ENCODE measurements at places on chromosomes 11 and 22.

- no peak for DNase-seq
Measured at GRCh38 chr22:33606504-33606903, 313.8 kb downstream of the LARGE1 start.

GRCh38 chr11:62724171-62724570 is 3.1 kb downstream of the HNRNPUL2 start:
- no peak for DNase-seq

- DNase-seq = no peak
Measured at GRCh38 chr22:41725510-41726110, 26.3 kb downstream of the MEI1 start.

GRCh38 chr11:27022659-27023251 is 17.9 kb upstream of the BBOX1 start:
- no peak for DNase-seq

DNA sequence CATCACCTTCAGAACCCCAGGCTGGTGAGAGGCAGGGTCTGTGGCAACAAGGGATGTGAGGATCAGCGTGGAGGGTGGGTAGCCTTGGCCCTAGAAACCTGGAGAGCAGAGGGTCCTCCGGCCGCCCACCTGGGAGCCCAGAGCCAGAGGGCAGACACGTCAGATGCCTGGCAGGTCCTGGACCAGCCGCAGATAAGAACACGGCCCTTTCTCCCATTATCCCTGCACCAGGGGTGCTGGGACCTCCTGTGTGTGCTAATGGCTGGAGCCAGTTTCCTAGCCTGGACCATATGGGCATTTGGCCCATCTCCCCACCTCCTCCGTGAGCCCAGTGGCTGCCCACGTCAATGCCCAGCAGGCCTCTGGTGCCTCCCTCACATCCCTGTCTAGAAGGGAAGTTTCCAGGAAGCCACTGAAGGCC is 88.4 kb downstream of the MORC2 start:
- DNase-seq = no peak

- no peak for DNase-seq
Measured at GRCh38 chr11:91776655-91777054, 448.0 kb upstream of the FAT3 start.

DNA sequence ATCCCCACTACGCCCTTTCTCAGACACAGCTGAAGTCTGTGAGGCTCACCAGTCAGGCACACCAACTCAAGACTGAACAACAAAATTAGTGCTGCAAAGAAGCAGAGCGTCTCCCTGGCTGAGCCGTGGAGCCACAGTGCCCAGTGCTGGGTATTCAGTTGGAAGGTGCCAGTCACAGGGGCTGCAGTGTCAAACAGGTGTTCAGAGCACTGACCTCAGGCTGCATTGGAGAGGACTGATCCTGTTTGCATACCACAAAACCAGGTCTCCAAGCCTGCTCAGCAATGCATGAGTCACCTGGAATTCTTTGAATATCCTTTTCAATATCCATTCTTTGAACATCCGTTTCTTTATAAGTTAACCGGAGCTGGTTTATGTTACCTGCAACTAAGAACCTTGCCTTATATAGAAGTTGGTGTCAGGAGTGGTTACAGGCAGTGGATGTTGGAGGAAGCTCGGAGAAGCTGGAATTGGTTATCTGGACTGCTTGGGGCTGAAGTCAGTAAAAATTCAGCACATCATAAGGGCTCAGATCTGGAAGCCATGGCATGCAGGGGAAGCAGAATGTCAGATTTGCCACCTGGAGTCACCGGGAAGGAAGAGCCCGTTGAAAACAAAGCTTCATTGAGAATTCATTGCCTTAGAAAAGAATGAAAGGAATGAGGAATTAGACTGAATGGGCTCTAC is 30.3 kb downstream of the PDGFB start:
- peak; percentile 57 for DNase-seq

DNA sequence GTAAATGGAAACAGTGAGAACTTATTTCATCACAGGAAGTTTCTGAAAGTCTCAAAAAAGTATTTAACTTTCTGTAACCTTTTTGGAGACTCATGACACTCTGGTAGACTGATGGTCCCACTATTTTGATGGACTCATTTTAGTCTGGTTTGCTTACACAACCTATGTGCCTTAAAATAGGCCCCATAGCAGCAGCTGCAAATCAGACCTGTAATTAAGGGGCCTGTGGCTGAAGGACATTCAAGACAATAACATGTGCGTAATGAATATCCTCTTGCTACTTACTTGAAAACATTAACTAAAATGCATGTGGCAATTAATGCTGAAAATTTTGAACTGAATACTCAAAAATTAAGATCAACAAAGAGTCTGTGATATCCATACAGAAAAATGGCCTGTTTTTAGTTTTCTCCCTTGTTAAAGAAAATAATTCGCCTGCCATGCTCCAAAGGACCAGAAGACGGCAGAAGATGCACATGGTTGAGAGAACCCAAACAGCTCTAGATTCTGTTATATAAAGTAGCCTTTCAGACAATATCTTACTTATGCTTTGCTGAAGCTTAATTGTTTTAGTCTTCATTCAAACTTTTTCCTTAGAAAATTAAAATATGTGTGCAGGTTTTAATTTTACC is 568.5 kb downstream of the KCNA4 start:
- DNase-seq = peak; percentile 13

DNA sequence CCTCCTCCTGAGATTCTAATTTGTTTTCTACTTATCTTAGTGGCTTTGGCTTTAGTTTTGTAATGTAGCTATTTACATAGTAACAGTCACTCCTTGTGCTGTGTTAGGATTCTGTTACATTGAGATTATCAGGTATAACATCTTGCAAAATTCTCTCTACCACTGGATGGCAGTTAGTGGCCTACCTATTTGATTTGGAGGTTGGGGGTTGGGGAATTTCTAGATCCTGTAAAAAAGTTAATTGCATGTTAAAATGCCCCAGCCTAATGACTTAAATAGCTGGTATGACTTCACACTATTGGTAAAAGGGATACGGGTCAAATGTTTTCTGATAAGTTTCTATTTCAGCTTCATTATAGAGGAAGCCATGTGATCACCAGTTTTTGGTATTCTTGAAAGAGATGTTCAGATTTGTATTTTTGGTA is 2.8 kb downstream of the GRK3 start:
- DNase-seq = no peak

DNA sequence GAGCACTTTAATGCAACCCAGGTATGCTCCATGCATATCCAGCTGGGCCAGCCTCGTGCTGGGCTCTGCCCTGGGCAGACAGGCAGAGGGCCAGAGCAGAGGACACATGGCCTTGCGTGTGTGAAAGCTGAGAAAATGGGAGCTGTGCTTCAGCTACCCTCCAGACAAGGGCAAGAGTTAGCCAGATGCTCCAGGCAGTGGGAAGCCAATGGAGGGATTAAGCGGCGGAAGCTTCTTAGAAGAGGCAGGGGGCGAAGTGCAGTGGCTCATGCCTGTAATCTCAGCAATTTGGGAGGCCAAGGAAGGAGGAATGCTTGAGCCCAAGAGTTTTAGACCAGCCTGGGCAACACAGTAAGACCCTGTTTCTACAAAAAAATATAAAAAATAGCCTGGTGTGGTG is 9.8 kb upstream of the ARHGEF17 start:
- no peak for DNase-seq

- DNase-seq = no peak
Measured at GRCh38 chr22:30186041-30186440, 60.5 kb downstream of the LIF start.

DNA sequence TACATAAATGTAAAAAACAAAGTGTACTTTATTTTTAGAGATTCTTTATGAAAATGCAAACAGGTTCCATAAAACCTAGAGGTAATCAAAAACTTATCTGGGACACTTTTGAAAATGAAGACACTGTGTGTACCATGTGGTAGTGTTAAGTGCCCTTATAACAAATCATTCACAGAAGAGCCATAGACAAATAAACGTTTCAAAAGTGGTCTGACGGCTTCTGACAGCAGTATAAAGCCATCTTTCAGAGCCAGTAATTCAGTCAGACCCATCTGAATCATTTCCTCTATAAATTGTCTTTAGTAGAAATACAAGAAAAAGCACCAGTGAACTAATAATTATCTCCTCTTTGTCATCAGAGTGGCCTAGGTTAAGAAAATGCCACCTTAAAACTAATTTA is 100.0 kb downstream of the PAX6 start:
- DNase-seq = no peak

DNA sequence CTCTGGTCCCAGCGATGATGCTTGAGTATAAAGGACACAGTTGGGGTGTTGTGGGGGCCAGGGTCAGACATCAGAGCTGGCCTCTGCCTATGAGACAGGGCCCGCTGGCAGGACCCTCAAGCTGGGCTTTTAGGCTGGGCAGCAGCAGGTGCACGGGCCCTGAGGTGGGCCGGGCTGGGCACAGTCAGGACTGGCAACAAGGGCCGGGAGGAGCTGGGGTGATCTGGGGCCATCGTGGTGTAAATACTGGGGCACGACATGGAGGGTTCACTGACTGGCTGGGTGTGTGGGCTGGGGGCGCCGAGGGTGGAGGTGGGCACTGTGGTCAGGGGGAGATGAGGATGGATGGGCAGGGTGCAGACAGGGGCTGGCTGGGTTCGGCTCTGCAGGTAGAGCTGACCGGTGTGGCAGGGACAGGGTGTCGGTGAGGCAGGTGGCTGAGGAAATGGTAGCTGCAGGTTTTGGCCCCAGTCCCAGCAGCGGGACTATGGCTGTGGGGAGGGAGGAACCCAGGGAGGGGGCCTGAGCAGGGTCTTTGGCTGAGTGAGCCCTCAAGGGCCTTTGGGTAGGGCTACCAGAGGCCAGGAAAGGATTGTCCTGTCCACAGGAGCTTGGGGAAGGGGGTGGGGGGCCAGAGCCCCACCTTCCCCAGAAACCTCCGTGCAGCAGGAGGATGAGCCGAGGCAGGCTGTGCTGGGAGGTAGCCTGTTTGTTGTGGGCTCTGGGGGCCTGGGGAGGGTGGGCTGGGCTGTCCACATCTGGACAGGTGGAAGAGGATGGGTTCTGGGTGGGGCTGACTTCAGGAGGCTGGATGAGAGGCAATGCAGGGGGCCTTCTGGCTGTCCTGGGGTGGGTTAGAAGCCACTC is 81.4 kb downstream of the KCNQ1 start:
- DNase-seq = peak; percentile 4

DNA sequence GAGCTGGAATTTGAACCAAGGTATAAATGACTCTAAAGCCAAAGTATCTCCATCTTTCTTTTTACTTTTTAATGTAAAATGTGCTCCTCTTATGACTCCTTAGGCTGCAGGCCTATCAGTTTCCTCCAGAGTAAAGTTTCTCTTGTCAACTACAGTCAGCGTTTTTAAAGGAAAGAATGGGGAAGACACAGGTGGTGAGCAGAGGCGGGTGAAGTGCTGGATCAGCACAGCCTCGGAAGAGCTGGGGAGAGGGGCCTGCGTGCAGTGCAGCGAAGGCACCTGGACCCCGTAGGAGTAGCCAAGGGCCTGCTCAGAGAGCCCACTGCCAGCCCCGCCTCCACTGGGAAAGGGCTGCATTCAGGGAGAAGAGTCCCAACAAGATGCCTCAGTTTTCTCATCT is 48.8 kb upstream of the ALX4 start:
- DNase-seq = no peak

- DNase-seq = no peak
Measured at GRCh38 chr11:85483861-85484260, 143.3 kb downstream of the DLG2 start.

DNA sequence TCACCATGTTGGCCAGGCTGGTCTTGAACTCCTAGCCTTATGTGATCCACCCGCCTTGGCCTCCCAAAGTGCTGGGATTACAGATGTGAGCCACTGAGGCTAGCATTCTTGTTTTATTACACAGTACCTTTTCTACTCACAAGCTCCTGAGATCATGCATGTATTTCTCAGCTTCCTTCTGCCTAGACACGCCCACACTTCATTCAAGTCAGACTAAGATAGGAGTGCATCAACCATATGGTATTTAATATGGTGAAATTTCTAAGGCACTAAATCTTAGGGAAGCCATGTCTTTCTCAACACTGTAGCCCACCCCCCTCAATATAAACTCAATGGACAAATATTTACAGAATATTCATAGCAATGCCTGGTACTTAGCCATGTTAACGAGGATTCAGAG is 62.1 kb downstream of the SLC25A17 start:
- no peak for DNase-seq

DNA sequence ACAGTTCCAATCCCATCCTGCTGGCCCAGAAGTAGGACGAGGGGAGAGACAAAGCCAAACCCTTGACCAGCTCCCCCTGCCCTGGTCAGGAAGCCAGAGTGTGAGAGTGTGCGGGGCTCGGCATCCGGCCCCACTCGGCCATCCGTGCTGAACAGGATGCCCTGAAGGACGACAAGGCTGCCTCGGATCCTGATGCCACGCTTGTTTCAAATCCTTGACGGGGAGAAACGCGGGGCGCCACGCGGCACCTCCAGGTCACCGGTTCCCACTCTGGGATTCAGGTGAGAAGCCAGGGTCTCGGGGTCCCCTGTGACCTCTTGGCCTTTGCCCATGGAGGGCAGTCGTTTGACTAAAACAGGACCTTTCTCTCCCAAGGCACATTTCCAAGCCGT is 167.8 kb downstream of the BRD1 start:
- peak; percentile 6 for DNase-seq

GRCh38 chr11:26958702-26959049 is 35.2 kb upstream of the FIBIN start:
- no peak for DNase-seq

- DNase-seq = no peak
Measured at GRCh38 chr22:49366437-49366836, 461.2 kb downstream of the BRD1 start.

- no peak for DNase-seq
Measured at GRCh38 chr11:2653930-2654739, 45.7 kb downstream of the KCNQ1OT1 start.

Measured in WTC11 (cell line).